ENCODE measurements at places on chromosomes 3 and 15.

DNA sequence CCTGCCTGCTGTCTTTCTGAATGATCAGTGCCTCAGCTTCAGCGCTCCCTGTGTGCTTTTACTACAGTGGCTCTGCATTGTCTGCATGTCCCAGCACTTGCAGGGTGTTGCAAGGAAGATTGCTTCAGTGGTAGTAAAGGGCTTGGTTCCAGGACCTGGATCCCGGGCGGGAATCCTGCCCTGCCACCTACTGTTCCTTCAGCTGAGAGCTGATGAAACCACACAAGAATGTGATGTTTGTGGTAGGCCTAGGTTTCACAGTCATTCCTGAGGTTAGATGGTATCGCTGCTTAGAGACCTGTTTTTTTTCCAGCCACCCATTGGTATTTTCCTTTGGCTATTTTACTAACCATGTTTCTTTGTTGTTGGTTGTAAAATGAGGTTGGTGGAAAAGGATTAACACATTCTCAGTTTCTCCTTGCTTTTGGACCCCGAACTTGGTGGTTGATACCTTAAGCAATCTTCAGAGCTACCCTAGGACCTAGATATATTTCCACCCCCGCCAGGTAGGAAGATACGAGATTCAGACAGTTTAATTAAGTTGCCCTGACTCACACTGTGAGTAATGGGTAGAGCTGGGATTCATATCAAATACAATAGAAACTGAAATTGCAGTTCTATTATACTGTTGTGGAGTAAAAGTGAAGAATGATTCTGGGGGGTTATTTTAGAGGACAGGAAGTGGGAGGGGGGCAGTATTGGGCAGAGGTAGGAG lies 11.4 kb downstream of the GPR87 start:
- peak; percentile 14 for DNase-seq

GRCh38 chr3:136885357-136886213 lies 23.6 kb downstream of the NCK1 start:
- DNase-seq: no peak

DNA sequence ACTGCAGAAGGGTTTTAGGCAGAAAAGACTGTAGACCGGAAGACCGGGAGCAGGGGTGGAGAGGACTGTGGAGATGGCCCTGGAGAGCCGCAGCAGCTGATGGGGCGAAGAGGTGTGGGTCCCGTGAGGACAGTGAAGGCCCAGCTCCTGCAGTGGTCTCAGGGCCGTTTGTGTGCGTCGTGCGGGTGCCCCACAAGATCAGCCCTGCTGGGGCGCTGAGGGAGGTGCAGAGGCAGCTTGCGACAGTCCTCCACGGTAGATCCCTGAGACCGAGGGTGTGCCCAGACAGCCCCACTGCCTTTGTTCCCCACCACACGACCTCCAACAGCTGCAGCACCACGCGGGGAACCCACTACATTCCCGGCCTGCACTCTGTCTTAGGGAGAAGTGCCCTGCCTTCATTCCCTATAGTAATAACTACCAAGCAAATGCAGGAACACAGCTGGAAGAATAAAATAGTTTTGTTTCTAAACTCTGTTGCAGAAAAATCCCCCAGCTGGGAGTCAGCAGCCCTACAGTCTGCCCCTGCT lies 19.0 kb upstream of the CRABP1 start:
- no peak for DNase-seq

DNA sequence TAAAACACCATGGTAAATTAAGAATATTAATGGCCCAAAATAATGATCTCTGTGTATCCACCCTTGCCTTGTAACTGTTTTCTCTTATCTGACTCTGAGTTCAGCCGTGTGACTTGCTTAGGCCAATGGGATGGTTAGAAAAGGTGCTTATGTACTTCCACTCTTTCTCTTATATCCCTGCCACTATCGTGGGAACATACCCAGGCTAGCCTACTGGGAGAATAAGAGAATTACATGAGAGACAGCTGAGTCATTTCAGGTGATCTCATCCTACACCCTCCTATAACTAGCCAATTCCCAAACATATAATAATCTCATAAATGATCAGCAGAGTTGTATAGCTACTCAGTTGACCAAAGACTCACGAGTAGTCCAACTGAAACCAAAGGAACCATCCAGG lies 98.3 kb upstream of the ABI3BP start:
- no peak for DNase-seq

DNA sequence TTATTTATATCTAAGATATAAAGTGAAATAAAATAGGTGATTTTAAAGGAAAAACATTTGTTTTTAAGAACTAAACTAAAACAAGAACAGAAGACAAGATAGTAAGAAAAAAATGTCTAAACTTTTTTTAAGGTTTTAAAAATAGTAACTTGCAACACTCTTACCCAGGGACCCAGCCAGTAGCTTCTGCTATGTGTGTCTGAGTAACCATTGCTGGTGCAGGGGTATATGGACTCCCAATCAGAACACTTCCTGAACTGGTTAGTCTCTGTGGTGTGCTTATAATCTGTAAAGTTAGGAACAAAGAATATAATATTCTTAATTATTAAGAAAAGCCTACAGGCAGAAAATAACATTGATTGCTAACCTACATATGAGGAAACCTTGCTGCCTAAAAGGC lies 118.4 kb downstream of the ATP1B3 start:
- DNase-seq: no peak

DNA sequence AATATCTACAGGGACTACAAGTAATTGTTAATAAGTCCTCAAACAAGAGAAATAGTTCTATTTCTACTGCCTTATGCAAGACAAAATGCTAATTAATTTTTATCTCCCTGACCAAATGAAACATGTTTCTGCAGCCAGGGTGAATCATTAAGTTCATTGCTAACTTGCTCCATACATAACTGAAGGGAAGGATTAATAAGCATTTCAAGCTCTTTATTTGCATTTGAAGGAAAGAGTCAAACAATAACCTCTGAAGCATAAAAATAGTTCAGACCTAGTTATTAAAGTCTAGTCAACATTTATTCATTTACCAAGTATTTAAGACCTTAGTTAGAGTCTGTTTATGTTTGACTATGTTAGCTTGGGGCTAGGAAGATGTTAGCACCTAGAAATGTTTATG lies 120.0 kb downstream of the ATP1B3 start:
- DNase-seq: no peak

- DNase-seq: no peak
Measured at GRCh38 chr15:88493844-88494243, 26.3 kb downstream of the MRPS11 start.
